ENCODE measurements at places on chromosomes 3 and 15.

GRCh38 chr3:78139166-78139565, 1099.3 kb downstream of the ROBO2 start:
- no peak for DNase-seq

DNA sequence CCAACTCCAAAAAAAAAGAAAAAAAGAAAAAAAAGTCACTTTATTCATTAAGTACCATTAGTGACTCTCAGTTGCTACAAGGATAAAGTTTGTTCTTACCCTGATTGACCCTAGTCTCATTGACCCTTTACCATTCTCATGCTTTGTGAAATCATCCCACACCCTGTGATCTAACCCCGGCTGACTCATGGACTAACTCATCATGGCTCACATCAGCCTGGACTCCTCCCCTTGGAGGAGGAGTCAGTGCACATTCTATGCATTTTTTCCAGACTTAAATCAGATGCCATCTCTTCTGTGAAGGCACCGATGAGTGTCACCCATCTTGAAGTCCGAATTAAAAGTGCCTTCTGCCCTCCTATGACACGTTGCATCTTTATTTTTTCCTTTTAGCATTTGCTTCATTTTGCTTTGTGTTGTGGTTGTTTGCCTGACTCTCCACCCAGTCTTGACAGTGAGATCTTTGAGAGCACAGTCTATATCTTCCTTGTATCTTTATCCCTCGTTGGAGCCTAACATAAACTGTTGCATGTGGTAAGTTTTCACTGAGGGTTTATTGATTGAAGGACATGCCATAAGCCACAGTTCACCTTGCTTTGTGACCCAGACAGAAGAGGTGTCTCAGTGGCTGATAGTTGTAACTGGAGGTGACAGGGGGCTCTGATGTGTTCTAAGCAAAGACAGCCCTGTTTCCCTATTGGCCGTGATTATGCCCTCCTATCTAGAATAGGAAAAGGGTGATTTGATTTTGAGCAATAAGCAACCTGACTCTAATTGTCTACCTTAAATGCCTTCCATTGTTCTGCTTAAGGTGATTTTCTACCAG, 72.1 kb downstream of the IL1RAP start:
- no peak for DNase-seq

- no peak for DNase-seq
Measured at GRCh38 chr3:132911741-132912415, 126.3 kb upstream of the TMEM108 start.

DNA sequence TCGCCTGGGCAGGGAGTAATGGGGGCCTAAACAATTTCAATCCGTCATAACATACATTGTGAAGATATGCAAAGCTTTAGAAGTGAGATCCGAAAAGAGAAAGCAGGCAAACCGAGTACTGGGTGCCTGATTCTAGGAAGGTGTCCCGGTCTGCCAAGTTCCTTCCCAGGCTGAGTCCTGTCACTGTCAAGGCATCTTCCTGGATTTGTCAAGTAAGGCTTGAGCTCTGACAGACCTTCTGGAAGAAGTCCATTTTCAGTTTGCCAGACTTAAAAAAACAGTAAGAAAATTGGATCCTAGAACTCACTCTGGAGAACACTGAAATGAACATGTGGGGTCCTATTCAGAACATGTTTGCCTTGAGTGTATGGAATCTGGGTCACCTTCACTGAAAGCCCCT, 253.9 kb downstream of the RORA start:
- no peak for DNase-seq

GRCh38 chr15:78838489-78838888, 27.2 kb upstream of the ADAMTS7 start:
- no peak for DNase-seq

DNA sequence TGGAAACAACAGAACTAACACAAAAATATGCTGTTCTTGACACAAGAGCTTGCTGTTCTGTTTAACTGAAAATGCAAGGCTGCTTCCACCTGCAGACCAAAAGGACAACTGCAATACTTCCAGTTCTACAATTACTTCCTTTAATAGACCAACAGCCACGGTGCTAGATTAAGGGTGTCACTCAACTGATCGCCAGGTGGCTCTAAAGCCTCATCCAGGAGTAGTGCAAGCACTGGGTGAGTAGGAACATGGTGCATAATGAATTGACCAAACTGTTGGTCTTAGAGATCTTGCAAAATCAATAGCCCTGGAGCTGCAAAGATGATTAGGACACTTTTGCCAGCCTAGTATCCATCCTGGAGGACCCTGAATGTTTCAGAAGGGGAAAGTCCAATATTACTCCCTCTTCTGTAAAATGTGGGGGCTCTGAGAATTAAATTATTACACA, 3.6 kb upstream of the CLDN16 start:
- DNase-seq, result peak; percentile 5

DNA sequence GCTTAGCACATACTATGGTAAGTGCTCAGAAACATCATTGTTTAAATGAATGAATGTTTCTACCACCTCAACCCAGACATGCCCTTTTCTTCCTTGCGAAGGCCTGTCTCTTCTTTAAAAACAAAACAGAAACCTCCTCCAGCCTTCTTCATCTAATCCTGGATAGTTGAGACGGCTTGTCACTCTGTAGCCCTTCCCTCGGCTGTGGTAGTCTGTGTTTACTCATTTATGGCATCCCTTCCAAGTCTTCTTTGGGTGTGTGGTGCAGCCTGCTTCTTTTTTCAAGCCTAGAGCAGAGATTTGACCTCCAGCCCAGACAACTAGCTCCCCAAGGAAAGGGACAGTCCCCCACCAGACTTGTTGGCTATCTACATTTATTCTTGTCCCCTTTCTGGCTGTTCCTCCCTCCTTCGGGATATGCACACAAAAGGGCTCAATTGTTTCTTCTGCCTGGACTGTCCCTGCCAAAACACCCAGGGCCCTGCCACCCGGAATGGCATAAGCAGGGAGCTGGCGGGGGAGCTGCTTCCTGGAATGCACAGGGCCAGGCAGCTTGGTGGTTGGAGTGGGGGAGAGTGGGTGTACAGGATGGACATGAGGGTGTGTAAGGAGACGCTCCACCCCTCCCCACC, 67.8 kb downstream of the ITGA11 start:
- DNase-seq, result no peak

- no peak for DNase-seq
Measured at GRCh38 chr15:34031987-34032760, 6.8 kb downstream of the AVEN start.

- no peak for DNase-seq
Measured at GRCh38 chr15:57321973-57322601, 54.2 kb upstream of the CGNL1 start.

GRCh38 chr3:181572432-181572831, 139.3 kb upstream of the SOX2 start:
- no peak for DNase-seq

- no peak for DNase-seq
Measured at GRCh38 chr15:65920121-65920520, 50.8 kb downstream of the RAB11A start.

DNA sequence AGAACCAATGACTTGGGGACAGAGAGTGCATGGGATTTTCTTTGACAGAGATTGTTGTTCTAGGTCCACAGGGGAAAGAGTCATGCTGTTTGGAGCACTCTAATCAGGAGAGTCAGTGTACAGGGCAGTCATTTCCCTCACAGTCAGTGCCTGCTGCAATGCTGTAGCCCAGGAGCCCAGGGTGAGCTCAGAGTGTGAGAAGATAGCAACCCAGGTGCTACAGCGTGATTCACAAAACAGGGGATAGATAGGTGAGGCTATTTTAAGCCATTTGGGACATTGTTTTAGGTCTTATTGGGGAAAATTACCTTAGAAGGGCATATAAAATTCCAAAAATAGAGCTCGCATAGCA, 37.3 kb downstream of the LNP1 start:
- no peak for DNase-seq

DNA sequence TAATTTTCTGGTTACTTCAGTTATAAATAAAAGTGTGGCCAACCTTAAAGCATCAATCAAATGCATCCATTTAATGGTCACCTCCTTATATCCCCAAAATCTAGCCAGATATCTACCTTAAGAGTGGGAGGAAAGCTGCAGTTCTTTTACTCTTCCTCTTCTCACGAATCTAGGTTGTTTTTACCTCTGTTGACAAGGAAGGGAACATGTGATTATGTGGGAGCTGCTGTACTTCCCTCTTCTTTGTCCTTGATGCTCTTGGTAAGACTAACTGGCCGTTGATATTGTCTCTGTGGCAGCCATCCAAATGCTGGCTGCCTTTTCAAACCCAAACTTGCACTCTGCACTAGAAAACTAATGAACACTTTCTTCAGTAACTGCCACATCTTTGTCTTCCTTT, 275.3 kb upstream of the CADM2 start:
- DNase-seq, result no peak

- no peak for DNase-seq
Measured at GRCh38 chr3:182508919-182509711, 284.2 kb upstream of the ATP11B start.

DNA sequence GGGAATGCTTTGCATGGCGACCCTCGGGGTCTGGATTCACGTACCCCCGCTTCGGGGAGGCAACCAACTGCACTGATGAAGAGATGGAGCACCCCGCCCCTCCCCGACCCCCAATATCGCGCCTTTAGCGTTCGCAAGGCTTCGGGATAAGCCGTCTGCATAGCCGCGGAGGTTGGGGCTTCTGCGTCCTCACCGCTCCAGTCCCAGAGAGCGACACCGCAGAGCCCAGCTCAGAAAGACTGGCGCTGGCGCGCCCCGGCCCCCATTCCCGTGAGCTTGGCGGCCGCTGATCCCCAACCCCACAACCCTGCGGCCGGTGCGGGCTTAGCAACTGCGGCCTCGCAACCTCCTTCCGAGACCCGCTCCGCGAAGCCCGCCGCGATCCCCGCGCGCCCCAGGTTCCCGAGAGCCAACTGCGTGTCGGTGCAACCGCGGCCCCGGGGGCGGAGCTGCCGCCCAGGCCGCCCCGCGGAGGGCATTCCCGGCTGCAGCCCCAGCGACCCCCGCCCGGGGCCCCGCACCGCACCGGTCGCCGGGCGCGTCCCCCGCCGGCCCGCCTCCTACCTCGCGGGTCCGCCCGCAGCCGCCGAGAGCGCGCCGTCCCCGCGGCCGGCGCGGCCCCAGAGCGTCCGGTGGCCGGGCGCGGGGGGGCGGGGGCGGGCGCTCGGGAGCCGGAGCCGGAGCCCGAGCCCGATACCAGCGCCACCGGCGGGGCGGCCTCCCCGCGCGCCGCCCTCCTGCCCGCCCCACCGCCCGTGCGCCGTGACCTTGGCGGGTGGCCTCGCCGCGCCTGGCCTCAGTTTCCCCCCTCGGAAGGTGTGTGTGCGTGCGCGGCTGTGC, 79.5 kb downstream of the IQSEC1 start:
- peak; percentile 54 for DNase-seq

All from GM12891 (cell line).